ENCODE measurements at places on chromosomes 3 and 15.
A peak's percentile ranks its signal among the peaks of the same experiment; 100 is the strongest.

DNA sequence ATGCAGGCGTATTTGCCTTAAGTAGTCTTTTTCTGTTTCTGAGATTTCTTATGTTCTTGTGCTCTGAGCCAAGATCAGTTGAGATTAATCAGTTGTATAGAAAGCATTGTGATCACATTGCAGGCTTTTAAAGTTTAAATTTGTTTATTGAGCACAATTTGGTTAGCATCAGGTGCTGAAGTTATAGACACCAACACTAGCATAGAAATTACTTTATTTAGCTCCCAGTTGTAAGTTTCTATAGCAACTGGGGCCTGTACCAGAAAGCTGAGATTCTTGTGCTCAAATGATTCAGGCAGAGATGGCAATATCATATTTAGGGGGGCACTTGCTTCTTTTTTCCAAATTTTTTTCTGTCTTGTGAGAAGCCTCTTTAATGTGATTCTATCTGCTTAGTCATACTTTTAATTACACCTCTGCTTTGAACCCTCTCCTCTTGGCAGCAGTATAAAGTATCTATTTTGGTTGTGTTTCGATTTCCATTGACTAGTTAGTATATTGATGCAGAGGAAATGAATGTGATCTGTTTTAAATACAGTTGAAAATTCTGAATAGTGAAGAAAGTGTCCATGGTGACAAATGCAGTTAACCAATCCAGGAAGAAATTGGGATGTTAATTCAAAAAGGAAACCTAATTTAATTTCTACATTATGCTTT lies 241.7 kb upstream of the GBE1 start:
- no peak for DNase-seq

DNA sequence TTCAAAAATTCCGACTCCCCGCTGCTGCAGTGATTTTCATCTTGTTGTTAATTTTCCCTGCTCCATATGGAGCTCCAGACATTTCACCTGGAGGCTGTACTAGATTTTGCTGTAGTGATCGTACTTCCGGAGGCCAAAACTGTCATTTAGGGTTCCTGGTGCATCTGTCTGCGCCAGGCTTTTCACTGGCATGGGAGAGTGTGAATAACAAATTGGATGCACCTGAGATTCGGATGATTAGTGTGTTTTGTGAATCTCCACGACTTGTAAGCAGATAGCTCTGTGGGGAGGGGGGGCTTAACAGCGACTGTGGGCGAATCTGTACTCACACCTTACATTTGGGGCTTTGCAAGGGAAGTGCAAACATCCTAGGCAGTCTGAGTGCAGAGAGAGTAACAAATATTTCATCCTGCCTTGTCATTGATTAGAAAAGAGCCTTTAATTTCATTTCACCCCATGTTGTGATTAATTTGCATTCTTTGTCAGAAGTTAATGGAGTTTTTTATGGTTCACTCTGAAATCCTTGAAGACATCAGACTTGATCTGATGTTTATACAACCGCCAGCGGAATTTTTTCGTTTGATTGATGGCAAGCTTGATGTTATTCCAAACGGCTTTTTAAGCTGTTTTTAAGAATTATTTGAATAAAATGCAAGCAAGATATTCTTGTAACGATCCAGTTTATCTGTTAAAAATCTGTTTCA lies 92.5 kb upstream of the SKOR1 start:
- no peak for DNase-seq

- DNase-seq = no peak
Observed at GRCh38 chr15:94042180-94042928, 189.0 kb upstream of the MCTP2 start.

GRCh38 chr3:150874666-150875219 lies 30.5 kb downstream of the MINDY4B start:
- no peak for DNase-seq

- DNase-seq = no peak
Observed at GRCh38 chr15:73600413-73601335, 32.5 kb downstream of the NPTN start.

DNA sequence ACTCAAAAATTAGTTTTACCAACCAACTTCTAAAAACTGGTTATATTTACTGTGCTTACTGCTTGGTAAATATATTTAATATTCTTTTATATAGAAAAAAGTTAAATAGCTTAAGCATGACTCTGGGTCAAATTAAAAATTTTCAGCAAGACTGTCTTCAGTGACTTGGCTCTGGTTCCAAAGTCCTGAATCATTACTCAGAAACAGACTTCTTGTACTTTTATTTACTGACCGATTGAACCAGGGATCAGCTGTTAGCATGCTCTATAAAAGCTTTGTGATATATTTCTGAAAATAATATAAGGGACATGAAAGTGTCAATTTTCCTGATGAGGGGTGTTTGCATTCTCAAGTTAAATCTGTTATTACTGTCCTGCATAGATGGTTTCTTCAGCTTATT lies 164.3 kb downstream of the MCTP2 start:
- DNase-seq = no peak

DNA sequence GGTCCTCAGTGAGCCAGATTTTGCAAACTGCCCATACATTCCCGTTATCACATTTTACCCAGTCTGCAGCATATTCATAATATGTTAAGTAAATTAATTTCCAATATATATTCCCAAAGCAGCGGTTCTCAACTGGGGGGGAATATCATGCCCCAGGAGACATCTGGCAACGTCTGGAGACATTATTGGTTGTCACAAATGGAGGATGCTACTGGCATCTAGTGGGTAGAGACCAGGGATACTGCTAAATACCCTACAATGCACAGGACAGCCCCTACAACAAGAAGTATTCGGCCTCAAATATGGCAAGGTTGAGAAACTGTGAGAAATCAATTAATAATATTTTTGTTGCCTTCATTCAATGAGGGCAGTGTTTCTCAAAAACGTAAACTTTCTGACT lies 280.3 kb downstream of the MAGI1 start:
- DNase-seq = no peak

GRCh38 chr3:26438325-26438940 lies 184.1 kb upstream of the LRRC3B start:
- DNase-seq = no peak

DNA sequence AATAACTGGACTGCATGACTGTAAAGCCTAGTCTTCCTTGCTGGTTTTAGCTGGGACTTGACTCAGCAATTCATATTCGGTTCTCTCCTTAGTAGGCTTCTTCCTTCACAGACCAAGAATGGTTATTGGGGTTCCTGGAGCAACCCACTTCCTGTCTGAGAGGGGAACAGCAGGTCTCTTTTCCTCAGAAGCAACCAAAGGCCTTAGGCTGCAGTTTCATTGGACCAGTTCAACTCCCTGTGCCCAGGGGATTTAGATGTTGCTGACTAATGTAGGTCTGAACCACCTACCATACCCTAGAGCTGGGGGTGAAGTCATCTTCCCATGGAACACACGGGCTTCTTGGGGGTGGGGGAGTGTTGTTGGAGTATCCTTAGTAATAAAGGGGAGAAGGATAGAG lies 84.0 kb upstream of the SKOR1 start:
- DNase-seq = no peak

DNA sequence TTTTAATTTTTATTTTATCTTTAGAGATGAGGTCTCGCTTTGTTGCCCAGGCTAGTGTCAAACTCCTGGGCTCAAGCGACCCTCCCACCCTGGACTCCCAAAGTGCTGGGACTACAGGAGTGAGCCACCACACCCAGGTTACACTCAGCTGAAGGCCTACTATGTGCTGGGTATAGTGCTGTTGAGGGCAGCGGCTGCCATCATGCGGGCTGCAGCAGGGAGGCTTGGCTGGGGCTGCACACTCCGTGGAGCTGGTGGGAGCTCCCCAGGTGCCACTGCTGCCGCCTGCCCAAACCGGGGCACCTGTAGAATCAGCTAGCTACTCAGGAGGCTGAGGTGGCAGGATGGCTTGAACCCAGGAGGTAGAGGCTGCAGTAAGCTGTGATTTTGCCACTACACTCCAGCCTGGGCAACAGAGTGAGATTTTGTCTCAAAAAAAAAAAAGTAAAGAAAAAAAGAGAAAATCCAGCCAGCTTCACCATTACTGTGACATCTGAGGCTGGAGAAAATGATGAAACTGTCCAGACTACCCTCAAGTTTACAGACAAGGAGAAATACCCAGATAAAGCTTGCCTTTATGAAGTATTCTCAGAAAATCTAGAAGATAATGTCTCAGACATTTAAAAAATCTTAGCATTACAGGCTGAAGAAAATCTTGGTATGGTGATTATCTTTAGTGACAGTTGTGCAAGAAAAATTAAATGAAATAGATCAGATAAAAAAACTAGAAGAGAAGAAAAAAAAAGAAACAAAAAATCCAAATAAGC lies 42.1 kb downstream of the CRABP1 start:
- no peak for DNase-seq

GRCh38 chr15:67120839-67121643 lies 55.6 kb downstream of the SMAD3 start:
- DNase-seq = peak; percentile 71

- DNase-seq = no peak
Observed at GRCh38 chr15:39282663-39283208, 298.1 kb upstream of the THBS1 start.

GRCh38 chr15:80970658-80971057 lies 19.0 kb downstream of the MESD start:
- no peak for DNase-seq

- no peak for DNase-seq
Observed at GRCh38 chr3:121504618-121505017, 41.2 kb downstream of the POLQ start.

DNA sequence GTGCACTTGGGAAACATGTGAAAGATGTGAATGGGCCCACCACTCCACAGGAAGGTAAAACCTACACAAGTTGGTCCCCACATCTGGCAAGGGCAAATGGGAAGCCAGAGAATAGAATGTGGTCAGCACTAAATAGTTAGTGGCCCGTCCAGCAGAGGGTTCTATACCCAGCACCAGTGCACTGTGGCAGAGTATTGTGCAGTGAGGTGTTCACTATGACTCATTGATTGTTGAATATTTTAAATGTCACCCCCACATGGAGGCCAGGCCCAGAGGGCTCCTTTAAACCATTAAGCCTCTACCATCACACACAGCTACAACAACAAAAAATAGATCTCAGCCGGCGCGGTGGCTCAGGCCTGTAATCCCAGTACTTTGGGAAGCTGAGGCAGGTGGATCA lies 11.7 kb downstream of the FRMD5 start:
- DNase-seq = no peak

DNA sequence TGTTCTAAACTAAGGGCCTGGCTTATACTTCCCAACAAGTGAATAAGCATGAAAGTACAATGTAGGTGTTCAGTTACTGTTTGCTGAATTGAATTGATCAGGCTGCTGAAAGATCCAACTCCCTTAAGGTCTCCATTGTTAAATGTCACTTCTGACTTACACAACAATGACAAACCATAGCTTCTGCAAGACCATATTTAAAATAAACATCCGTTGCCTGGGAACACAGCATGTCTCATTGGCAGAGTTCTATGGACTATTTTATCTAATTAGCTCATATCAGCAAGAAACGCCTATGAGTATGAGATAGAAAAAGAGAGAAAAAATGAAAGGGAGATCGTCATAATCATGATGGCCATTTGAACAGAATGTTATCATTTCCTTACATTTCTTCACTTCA lies 605.4 kb downstream of the FGF12 start:
- no peak for DNase-seq

DNA sequence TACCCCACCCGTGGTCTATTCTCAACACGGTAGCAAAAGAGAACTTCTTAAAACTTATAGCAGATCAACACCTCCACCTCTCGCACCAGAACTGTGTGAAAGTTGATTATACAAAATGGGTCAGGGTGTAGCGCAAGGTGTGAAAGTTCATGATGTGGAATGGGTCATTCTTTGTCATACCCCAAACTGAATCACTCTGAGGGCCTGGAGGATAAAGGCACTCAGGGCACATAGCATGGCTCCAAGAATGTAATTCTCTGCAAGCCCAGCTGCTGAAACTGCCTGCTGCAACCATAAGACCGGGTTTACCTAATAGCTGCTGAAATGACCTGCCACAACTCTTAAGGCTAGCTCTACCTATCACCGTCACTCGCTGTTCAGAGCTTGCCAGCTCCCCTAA lies 70.0 kb downstream of the FOXP1 start:
- no peak for DNase-seq

GRCh38 chr15:38035701-38036100 lies 101.3 kb downstream of the TMCO5A start:
- no peak for DNase-seq

DNA sequence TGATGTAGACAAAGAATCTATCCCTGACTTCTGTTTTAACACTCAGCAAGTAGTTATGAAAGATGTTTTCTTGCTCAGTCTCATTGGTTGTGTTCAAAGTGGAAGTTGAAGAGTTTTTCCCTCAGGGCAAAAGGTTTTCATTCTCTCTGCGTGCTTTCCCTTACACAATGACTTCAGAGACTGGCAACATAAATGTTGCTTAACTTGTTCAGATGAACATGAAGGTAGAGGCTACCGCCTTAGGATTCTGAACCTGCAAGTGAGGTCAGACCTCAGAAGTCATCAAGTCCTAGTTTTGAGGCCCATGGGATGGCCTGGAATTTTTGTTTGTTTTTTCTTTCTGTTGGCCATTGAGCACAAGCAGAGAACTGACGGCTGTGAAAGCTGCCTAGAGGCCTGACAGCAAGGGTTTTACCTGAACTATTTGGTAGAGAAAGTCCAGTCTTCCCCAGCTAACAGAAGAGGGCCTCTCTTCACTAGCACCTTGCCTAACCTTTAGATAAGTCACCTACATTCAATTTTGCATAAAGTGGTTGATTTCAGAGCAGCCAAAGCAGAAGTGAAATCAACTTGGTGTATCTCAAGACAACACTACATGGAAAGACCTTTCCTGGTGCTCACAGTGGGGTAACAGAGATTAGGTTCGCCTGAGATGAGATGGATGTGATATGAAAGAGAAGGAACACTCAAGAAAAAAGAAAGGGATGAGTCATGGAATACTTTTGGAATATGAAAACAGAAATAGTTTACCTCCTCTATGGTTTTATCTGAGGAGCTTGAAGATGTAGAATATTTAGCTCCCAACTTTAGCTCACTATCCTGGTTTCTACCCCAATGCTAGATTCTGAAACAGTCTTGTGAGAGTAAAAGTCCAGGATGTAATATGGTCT lies 53.6 kb upstream of the AP4E1 start:
- DNase-seq = no peak

- peak; percentile 74 for DNase-seq
Observed at GRCh38 chr15:72685925-72686794, at the start of the genes BBS4 and HIGD2B. TSS of gene BBS4 (plus strand) at chr15:72686207. CDS start at chr15:72686228, 21 bp downstream. TSS of gene HIGD2B (minus strand) at chr15:72686182. CDS start at chr15:72676374, 9,808 bp downstream.

- DNase-seq = no peak
Observed at GRCh38 chr3:106945435-106945834, 431.8 kb upstream of the CCDC54 start.

GRCh38 chr15:73599934-73600333 lies 33.3 kb downstream of the NPTN start:
- no peak for DNase-seq

GRCh38 chr3:99396651-99397275 lies 241.6 kb upstream of the COL8A1 start:
- DNase-seq = no peak

DNA sequence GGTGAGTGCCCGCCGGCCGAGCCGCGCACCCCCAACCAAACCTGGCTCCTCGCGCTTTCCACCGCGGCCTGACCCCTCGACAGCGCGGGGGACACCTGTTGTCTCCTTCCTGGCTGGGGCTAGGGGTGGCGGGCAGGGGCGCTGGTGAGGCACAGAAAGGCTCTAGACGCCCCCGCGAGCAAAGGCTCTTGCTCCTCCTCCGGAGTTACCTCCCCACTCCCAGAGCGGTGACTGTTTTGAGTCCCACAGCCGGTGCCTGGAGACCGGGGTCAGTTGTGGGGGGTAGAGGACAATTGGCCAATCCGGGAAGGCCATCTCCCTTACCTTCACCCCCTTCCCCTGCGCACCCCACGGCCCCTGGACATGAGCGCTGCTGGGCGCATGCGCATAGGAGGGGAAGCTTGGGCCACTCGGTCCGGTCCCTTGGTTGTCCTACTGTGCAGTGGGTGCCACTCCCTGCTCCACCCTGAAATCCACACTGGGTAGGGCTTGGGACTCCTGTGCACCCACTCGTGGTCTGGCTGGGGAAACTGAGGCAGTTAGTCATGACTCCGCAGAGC lies 554 bp downstream of the CHST13 start:
- DNase-seq = no peak
